ENCODE measurements at places on chromosomes 7 and 10. TPM values are rescaled to one million over a fixed set of nuclear protein-coding genes. Genes with fewer than 3 reads are reported as not detected.

DNA sequence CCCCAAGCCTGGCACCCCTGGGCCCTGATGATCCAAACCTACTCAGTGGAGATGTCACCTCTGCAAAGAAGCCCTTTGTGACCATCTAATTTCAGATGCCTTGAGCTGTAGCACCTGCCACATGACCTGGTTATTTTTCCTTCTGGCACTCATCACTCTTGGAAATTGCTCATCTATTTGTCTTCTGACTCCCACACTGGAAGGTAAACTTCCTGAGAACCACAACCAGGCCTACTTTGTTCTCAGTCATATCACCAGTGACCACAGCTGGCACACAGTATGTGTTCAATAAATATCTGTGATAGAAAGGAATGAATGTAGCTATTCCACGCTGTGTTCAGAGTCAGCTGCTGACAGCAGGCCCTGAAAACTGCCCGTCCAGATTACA is 97.1 kb downstream of the SH3PXD2A start:
- no peak for DNase-seq

DNA sequence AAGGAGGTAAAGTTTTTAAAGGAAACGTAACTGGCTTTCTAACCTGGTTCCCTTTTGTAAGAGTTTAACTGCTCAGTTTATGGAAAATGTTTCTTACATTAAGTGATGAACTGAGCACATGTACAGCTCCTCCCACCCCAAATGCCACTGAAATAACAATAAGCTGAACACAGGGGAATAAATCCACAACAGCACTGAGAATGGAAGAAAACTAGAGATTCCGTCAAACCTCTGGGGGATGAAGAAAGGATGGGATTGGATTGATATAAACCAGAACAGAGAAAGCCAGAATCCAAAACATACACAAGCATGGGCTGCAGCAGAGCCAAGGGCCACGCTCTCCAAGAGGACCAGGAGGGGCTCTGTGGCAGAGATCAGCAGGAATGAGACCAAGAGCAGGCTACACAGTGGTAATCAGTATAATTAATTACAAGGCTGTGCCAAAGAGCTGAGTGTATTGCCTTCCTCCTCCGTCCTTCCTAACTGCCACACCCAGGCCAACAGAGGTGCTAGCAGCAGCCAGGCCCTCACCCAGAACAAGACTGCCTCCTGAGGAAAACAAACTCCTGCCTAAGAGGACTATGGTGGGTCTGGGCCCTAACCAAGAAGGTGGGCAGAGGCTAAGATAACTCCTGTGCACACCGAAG is 73.9 kb downstream of the KIAA1549 start:
- no peak for DNase-seq

GRCh38 chr7:137682596-137682995 is 164.2 kb downstream of the DGKI start:
- DNase-seq, result no peak

- DNase-seq, result peak; percentile 74
These were observed 80.2 kb downstream of the RNF216 start for GRCh38 chr7:5701085-5701914.

DNA sequence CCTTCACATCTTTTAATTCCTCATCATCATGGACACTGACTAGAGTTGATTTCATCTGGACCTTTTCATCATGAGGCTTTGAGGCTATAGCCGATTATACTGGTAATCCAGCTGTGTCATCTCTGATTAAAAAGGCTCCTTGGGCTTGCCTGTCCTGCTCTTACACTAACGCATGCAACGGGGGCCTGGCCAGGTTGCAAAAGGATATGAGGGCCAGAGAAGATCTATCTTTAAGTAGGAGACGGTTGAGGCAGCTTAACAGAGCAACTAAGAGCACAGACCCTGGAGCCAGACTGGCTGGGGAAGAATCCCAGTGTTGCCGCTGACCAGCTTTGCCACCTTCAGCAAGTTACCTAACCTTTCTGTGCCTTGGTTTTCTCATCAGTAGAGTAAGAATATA is 211.5 kb downstream of the PTEN start:
- no peak for DNase-seq

DNA sequence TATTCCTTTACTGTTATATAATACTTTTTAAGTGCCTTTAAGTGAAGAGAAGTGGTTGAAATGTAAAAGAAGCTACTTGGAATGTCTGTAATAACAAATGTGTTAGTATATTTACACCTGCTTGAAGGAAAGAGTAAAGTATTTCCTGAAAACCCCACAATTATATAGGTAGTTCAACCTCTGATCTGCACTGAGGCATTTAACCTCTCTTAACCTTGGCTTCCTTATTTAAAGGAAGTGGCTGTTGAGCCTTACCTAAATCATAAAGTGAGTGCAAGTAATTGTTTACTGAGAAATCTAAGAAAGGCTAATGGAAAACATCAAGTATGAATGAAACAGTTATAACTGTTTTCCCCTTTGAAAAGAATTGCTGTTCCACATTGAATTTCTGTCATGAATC is 294.5 kb downstream of the ADK start:
- no peak for DNase-seq

DNA sequence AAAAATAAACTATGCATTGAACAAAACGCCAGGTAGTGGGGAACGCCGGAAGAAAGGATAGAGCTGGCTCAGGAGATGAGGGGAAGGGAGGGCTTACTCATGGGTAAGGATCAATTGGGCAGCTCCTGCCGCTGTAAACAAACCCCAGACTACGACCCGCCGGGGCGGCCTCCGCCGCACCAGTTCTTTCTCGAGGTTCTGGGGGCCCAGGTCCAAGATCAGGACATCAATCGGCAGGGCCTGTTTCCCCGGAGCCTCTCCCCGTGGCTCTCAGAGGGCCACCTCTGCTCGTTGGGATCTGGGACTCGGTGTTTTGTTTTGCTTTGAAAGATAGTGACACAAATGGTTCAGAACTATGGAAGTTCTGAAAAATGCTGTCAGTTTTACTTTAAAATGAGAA is 140.4 kb downstream of the ELFN1 start:
- DNase-seq, result no peak

GRCh38 chr10:98474628-98475027 is 27.9 kb upstream of the HPS1 start:
- no peak for DNase-seq

DNA sequence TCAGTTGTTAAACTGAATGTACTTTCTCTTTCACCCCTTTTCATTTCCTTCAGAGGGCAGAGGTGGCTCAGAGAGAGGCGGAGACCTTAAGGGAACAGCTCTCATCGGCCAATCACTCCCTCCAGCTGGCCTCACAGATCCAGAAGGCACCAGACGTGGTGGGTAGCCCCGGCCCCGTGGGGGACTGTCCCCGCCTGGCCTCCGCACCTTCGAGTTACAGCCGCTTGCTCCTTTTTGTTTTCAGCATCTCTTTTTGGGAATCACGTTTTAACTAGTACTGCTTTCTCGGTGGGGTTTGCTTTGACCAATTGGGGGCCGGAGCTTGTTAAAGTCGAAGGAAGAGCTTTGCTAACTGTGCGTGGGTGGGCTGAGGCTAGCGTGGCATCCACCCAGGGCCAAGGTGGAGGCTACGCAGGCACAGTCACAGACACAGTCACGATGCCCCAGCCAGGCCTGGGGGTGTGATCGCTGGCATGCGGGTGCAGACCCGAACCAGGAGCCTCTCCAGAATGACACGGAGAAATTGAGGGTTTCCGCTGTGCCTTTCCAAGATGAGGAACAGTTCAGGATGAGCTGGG is 116.2 kb upstream of the SH2B2 start:
- no peak for DNase-seq

GRCh38 chr7:117411539-117411938 is 15.8 kb downstream of the ASZ1 start:
- no peak for DNase-seq

GRCh38 chr7:144670218-144670617 is 165.6 kb downstream of the TPK1 start:
- DNase-seq, result peak; percentile 7

DNA sequence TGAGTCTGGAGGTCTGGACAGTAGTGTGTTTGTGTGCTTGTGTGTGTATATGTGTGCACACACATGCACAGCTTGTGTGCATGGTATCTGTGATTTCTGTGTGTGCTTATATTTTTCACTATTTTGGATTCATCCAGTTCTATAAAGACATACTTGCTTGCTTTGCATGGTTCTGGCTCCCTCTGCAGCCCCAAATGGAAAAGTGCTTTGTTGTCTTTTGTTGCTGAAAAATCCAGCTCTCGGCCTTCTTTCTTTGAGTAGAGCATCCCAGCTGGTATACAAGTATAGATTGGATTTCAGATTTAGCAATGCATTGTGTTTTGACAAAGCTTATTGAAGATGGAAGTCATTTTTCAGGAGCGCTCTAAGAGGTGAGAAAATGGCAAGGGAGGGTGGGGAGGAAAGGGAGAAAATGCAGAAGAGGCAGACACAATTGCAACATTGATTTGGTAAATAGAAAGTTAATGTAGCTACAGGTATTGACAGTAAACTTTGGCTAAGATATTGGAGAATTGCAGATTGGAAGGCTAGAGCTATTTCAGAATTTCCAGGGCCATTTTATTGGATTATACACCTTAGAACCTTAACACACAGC is 333.9 kb downstream of the AUTS2 start:
- DNase-seq, result peak; percentile 40

GRCh38 chr10:24502801-24503460 is 220.8 kb downstream of the ARHGAP21 start:
- no peak for DNase-seq

GRCh38 chr7:80298201-80298600 is 163.6 kb downstream of the GNAI1 start:
- DNase-seq, result no peak

- no peak for DNase-seq
These were observed 74.9 kb downstream of the TES start for GRCh38 chr7:116285252-116285651.

DNA sequence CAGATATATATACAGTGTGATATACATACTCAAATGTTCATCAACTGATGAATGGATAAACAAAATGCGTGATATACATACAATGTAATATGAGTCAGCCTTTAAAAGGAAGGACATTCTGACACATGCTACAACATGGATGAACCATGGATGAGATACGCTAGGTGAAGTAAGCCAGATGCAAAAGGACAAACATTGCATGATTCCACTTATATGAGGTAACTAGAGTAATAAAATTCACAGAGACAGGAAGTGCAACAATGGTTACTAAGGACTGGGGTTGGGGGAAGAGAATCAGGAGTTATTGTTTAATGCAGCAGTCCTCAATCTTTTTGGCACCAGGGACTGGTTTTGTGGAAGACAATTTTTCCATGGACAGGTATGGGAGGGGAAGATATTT is 47.3 kb upstream of the PIK3AP1 start:
- no peak for DNase-seq

DNA sequence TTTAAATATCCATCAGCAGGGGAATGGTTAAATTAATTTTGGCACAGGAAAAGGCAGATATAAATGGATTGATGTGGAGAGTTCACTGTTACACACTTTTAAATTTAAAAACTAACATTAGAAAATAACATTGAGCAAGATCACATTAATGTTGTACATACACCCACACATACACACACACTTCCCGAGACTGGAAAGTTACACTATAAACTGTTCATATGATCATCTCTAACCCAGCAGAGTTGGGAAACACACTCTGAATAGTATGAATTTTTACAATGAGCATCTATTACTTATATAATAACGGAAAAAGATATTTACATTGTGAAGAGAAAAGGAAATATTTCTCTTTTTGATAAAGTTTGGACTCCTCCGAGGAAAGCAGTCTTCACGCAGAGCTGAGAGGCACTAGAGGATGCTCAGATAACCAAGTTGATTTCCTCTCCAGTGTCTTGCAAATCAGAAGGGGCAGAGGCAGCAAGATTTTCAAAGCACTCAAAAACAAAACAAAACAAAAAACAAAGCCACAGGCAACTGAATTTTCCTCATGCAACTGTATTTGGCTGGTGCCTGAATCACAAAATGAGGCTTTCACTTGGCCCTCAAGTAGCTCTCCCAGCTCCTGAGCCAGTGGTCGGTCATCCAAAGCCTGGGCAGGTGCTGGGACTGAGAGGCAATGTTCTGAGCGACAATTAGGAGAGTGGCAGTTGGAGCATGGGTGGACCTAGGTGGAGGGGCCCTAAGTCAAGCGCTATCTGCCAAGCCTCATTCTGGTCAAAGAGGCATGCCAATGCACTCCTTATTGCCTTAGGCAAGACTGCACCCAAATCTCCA is 10.5 kb upstream of the GATAD1 start:
- no peak for DNase-seq

DNA sequence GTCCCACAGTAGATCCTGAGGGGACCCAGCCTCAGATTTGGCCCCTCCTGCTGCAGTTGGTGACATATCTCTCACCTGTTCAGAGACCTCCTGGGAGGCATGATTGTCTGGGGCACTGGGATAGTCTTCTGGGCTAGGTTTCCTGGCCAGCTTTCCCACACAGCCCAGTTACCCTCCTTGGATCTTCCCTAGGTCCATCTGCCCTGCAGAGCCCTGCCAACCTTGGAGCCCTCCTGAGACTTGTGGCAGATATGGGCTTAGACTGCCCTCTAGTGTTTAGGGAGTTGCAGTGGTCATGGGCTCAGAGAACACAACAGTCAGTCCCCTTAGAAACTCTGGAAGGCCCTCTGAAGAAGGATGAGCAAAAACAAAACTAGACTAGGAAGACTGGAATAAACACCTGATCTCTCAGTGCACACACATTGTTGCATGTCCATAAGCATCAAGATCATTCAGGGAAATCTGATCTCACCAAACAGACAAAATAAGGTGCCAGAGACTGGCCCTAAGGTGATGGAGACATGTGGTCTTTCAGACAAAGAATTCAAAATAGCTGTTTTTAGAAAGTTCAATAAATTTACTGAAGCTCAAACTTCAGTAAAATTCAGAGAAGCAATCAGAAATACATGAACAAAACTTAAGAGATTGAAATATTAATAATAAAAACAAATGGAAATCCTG is 324.6 kb downstream of the ATRNL1 start:
- no peak for DNase-seq

- DNase-seq, result no peak
These were observed 302.9 kb downstream of the XPNPEP1 start for GRCh38 chr10:109620396-109620795.

- DNase-seq, result no peak
These were observed 27.6 kb upstream of the MKRN1 start for GRCh38 chr7:140506788-140507464.

- DNase-seq, result no peak
These were observed 324.0 kb downstream of the WDR37 start for GRCh38 chr10:1380088-1380671.

DNA sequence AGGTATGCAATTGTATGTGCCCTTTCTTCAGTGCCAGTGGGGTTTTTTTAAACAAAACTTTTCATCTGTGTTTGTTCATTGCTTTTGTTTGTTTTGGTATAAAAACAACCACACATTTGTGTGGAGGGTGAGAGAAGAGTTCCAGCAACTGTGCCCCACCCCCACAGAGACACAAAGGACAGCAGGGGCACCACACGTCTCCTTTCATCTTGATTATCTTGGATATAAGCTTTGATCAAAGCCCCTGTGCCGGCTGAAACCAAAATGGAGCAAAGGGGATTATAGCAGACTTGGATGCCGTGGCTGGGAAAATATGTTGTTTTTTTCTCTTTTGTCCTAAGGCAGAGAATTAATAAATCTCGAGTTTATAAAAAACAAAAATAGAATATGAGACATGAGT is 111.8 kb upstream of the RSU1 start:
- no peak for DNase-seq

GTF2IRD2 gene
- total RNA-seq, result 59.1 TPM

RHEB gene
- 40.3 TPM for total RNA-seq

CYP2W1 gene
- total RNA-seq, result not detected

OR6B1 gene
- not detected for total RNA-seq

AZGP1 gene
- not detected for total RNA-seq

DNAH11 gene
- 0.24 TPM for total RNA-seq

PDCD11 gene
- 36.4 TPM for total RNA-seq

RBP3 gene
- not detected for total RNA-seq

CYP2C8 gene
- 1.9 TPM for total RNA-seq

ITIH5 gene
- not detected for total RNA-seq

TAS2R3 gene
- 9.5 TPM for total RNA-seq

SPDYE6 gene
- total RNA-seq, result not detected

ST8SIA6 gene
- total RNA-seq, result not detected

KAZALD1 gene
- 0.51 TPM for total RNA-seq
